ENCODE measurements at places on chromosomes 13 and 19.

DNA sequence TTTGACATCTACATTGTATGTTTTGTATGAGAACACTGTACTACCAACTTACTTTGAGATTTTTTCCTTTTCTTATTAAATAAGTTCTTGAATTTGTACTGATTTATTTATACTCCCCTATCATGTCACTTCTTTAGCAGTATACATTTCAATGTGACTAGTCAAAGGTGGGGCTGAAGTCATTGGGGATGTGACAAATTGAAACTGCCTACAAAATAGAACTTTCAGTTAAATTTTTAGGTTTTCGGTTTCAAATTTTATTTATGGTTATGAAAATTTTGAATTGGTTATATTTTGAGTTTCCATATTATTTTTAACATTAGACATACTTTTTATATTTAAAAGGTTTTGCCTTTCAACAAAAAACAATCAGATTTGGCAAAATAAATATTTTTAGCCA is 221.6 kb downstream of the NBEA start:
- DNase-seq: no peak

DNA sequence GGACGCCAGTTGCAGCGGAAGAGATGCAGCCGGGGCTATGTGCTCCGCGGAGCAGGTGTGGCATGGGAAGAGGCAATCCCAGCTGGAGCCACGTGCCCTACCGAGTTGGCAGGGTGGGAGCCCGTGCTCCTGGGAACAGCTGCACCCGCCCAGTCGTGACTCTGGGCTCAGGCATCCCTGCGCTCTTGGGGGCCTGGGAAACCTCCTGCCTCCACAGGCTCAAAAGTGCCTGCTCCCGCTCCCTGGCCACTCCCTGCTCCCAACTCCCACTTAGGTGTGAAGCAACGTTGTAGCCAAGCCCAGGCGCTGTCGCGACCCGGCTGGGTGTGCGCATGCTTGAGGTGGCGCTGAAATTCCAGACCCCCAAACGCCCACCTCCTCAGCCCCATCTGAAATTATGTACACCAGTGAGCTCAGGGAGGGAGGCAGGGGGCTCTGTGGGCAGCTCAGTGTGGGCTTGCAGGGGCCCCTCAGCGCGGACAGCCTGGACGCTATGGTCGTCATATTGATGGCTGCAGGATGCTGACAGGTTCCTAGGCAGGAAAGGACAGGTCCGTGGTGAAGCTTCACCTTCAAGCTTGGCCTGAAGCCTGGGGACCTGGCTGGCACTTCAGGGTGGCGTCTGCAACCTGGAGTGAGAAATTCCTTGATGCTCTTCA is 429.9 kb downstream of the SLITRK1 start:
- no peak for DNase-seq

DNA sequence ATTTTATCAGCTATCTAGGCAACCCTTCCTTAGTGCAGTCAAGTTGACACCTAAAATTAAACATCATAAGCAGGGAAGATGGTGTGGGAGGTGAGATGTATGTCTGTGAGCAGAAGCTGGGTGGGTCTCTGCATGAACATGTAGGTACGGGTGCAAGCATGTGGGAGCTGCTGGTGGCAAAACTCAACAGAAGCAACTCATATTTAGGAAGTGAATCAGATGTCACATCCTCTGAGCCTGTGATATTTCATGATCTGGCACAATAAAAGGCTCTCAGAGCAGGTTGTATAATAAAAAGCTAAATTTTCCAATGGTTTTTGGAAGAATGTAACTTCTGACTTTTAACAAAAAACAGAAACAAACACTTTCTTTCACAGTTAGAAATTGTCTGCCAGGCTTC is 44.4 kb downstream of the C1QTNF9 start:
- DNase-seq: no peak

DNA sequence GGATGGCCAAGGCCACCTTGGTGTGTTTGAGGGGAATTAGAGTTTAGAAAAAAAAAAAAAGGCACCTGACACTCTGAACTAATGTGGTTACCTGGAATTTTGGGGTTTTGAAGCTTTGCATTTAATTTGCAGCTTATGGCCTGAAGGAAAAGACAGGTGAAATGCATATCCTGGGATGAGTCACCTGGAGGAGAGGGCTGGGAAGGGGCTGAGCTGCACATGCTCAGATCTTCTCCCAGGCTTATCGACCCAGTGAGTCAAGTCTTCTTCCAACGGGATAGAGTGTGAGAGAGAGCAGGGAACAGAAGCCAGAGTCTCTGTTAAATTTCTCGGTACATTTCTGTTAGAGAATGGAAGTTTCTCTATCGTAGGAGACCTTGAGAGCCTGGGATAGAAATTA is 29.7 kb upstream of the ALOX5AP start:
- DNase-seq: no peak

GRCh38 chr13:82370316-82370715 is 1512.0 kb downstream of the SLITRK1 start:
- no peak for DNase-seq

- no peak for DNase-seq
Measured at GRCh38 chr19:43622070-43622469, 2.6 kb upstream of the ZNF428 start.

DNA sequence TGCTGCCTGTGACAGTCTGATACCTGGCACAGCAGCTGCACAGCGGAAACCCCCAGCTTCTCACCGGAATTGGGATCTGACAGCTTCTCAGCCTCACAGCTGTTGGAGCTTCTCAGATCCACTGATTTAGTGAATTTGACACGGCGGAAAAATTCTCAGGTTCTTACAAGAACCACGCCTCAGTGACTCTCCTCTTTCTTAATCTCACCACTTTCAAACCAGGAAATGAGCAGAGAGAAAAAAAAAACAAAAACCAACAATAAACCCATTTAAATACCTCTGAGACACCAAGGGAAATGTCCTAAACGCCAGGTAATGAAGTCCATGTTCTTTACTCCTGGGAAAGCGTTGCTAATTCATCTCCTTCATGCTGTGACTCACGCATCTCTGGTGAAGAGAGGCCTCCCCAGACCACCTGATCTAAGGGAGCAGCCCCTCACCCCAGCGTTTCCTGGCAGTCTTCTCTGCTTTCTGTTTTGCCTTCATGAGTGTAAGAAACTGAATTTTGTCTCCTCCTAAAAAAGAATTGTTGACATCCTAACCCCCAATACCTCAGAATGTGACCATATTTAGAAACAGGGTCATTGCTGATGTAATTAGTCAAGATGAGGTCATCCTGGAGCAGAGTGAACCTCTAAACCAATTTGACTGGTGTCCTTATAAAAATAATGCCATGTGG is 15.9 kb upstream of the IZUMO2 start:
- no peak for DNase-seq

GRCh38 chr13:97110936-97111335 is 111.2 kb upstream of the MBNL2 start:
- no peak for DNase-seq

DNA sequence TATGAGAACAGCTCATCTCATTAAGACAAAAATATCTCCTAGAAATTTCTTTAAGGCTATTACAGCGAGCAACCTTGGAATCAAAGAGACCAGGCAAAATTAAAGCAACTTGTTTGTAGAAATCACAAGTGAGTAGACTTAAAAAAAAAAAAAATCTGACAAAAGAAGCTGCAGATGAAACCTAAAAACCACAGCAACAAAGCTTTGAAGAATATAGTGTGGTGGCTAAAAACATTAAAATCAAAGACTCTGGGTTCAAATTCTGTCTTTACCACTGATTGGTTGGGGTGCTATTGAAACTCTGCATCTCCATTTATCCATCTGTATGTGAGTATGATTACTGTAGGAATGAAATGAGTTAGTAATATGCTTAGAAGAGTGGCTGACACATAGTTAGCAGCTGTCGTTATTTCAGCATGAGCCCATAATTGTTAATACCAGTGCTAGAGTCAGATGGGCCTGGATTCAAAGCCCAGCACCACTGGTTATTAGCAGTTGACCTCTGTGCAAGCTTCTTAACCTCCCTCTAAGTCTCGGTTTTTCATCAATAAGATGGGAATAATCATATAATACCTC is 157.6 kb downstream of the FOXO1 start:
- DNase-seq: no peak

DNA sequence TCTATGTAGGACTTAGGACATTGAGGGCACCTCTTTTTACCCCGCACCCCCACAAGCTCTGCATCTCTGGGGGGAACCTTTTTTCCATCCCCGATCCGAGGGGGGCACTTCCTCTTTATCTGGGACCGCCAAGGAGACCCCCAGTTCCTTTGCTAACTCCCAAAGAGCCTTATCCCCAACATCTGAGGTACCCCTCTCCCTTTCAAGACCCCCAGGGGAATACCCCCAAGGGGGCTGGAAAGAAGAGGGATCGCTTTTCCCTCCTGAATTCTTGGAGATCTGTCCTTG is 1.1 kb downstream of the TNFSF9 start:
- no peak for DNase-seq

GRCh38 chr13:22549126-22549525 is 631.7 kb upstream of the SGCG start:
- DNase-seq: no peak

DNA sequence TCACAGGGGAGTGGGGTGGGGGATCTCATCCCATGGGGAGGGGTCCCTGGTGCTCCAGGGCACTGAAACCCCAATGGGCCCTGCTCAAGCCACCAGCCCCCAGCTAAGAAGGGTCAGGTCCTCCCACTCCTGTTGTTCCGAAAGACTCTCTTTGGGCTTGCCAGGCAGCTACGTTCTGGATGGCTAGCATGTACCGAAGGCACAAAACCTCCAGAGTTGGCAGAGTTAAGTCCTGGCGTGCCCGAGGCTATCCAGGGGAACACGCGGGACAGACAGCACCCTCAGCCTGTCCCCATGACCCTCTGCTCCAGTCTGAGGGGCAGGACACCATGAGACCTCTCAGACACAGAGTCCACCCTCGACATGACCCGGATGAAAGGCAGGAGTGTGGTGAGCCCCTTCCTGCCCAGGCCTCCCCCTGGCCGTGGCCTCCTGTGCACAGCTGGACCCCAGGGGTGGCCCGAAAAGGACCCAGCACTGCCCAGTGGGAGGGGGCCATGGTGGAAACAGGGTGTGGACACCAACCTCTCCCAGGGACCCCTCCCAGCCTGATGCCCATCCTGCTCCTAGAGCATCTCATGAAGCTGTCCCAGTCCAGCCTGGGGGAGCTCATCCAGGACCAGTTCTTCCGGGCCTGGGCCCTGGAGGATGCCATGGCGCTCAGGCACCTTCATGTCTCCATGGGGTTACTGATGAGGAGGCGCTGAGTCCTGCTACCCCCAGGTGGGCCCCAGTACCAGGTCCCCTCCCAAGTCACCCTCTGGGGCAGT is 53.0 kb upstream of the TPM4 start:
- DNase-seq: no peak

DNA sequence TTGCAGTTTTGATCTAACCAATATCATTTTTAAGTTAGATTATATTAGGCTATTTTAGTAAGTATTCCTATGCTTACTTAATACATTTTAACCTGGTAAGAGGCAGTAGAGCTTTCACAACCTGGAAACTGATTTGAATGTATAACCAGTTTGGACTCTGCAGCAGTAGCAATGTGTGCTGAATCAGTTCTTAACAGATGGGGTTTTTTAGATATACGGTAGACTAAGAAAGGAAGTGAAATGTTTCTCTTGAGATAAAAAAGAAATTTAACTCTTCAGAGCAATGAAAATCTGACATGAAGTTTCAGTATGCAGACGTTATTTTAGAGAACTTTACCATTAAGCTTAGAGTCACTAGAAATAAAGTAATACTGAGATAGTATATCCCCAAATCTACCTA is 2.7 kb downstream of the NBEA start:
- no peak for DNase-seq

DNA sequence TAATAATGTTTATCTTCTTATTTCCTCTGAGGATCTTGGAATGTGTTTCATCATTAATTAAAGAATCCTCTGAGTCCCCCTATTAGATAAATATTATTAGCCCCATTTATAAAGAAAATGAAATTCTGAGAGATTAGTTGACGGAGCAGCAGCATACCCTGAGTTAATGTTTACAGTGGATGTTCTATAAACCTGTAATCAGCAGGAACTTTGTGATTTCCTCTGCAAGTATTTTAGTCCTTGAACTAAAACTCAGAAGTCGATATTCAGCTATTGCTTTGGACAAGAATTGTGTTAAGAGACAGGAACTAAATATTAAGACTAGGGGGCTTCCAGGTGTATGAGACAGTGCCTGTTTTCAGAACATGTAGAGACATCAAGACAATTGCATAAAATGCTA is 243.3 kb downstream of the DCT start:
- no peak for DNase-seq

DNA sequence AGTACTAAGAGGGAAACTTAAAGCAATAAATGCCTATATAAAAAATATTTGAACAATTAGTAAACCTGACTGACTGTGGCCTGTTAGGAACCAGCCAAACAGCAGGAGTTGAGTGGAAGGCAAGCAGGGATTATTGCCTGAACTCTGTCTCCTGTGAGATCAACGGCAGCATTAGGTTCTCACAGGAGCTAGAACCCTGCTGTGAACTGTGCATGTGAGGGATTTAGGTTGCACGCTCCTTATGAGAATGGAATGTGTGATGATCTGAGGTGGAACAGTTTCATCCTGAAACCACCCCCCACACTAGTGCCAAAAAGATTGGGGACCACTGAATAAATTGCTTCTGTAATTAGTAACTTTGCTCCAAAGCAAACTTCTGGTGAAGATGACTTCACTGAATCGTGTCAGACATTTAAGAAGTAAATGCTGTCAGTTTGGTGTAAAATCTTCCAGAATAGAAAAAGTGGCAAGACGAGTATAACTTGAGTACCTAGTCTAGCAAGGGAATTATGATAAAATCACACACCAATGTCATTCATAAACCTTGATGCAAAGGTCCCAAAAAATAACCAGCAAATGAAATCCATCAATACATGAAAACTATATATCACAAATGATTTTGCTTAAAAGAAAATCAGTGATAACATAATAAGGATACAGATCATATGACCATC is 53.8 kb downstream of the SLC6A16 start:
- no peak for DNase-seq

GRCh38 chr13:47632311-47632710 is 368.8 kb downstream of the SUCLA2 start:
- DNase-seq: no peak

GRCh38 chr19:30269638-30270037 is 102.5 kb upstream of the ZNF536 start:
- no peak for DNase-seq

GRCh38 chr19:49642492-49643035 is 555 bp downstream of the SCAF1 start:
- no peak for DNase-seq

GRCh38 chr19:49355909-49356353 is 6.3 kb downstream of the TEAD2 start:
- DNase-seq: no peak

GRCh38 chr19:55441692-55442321 is 1.3 kb downstream of the SHISA7 start:
- no peak for DNase-seq

DNA sequence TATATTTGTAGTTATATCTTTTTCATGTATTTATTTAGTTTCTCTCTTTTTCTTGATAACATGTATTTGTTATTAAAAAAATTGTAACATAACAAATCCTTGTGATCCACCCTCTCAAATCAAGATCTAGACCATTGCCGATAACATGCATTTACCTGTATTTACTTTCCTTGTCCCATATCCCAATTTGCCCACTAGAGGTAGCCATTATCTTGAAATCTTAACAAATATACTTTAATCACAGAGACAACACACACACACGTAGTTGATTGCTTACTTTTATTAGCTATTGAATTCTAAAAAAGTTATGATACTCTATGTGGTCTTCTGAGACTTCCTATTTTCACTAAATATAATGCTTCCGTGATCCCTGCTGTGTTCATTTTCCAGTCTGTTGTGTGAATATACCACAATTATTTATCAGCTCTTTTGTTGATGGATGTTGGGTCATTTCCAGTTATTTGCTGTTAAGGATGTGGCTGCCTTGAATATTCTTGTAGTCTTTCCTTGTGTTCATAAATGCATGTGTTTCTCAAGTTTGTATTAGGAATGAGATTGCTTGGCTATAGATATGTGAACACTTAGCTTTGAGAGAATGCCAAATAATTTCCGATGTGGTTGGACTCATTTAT is 31.3 kb upstream of the ZMYM2 start:
- DNase-seq: no peak
